ENCODE measurements at places on chromosomes 5 and 9.
A peak's percentile ranks its signal among the peaks of the same experiment; 100 is the strongest.

DNA sequence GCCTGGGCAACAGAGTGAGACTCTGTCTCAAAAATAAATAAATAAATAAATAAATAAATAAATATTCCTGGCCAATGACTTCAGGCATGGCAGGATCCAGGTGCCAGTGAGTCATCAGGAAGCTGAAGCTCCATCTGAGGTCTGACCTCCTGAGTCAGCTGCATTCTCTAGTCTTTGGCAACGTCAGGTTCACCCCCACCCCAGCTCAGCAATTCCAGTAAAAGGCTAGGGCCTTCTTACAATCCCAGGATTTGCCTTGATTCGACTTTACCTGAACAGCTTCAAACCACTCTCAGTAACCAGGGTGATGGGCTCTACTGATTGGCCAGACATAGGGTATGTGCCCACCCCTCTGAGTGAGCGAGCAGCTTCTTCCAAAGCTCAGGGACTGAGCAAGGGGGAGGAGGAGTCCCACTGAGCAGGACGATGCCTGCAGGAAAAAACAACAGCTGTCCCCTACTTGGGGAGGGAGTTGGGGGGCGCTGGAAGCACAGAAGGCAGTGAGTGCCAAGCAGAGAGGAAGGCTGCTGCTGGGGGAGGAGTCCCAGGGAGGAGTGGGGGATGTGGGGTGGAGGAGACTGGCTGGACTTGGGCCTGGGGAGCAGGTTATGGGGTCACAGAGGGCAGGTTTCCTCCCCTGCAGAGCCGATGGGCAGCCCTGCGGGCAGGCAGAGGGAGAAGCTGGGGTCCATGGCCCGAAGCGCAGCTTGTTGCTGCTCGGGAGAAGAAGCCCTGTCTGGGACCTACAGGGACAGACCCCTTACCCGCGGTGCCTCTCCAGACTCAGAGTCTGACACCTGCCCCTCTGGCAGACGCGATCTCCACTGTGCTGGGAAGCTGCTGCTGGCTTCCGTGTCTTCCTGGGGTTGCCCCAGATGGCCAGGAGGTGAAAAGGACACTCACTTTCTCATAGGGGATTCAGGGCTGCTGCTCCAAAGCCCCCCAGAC is 25.9 kb upstream of the UNC5A start:
- DNase-seq: no peak

GRCh38 chr9:84300271-84300670 is 40.3 kb downstream of the SLC28A3 start:
- no peak for DNase-seq

DNA sequence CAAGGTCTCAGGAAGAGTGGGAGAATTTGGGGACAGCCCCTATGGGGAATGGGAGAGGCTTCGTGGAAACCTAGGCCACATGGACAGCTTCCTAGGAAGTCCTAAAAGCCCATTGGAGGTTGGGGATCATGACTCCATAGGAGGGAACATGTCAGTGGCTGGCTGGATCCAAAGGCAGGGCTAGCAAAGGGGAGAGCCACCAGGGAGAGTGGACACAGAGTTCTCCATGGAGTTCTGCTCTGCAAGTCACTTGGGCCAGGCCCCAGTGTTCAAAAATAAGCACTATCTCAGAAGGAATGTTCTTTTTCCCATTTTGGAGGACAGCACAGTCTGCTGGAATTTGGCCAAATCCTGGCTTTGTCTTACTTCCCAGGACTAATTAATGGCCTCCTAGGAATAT is 140.6 kb upstream of the RAD23B start:
- DNase-seq: no peak

- DNase-seq: no peak
Observed at GRCh38 chr9:100554935-100555401, 22.9 kb upstream of the CAVIN4 start.

- DNase-seq: no peak
Observed at GRCh38 chr9:119596703-119597102, 227.5 kb upstream of the BRINP1 start.

- DNase-seq: no peak
Observed at GRCh38 chr5:24598956-24599355, 45.8 kb downstream of the CDH10 start.

DNA sequence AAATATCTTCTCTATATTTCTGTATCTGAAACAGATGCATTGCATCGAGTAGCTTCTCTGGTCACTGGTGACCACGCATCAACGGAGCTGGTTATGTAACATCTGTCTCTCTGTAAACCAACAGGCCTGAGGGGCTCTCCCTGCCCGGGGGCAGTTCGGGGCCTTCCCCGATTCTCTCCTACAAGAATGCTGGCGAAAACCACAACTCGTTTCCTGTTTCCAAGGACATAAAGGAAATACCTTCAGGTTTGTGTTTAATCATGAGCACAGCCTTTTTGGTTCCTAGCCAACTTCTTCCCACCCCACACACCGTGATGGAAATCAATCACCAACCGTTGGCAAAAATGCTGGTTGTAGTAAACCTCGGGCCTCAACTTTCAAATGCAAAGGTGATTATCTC is 25.1 kb downstream of the GDNF start:
- no peak for DNase-seq

DNA sequence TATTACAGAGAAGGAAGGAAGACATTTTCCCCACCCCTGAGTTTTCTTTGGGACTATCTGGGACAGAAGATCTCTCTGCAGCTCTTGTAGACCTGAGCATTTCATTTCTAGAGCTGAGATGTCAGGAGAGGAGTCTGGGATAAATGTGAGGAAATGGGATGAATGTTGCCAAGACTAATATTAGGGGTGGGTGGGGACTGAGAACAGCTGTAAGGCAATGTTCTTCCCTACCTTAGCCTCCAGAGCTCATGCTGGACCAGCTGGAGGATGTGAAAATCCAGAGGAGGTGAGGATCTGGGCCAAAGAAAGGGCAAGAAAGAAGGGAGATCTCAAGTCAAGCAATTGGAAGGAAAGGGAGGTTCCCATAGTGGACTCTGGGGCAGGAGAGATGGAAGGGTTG is 23.1 kb upstream of the FOXD1 start:
- no peak for DNase-seq

GRCh38 chr9:88998503-88998902 is 7.2 kb downstream of the S1PR3 start:
- DNase-seq: no peak

- DNase-seq: peak; percentile 21
Observed at GRCh38 chr9:16626577-16627130, 243.8 kb downstream of the BNC2 start.

DNA sequence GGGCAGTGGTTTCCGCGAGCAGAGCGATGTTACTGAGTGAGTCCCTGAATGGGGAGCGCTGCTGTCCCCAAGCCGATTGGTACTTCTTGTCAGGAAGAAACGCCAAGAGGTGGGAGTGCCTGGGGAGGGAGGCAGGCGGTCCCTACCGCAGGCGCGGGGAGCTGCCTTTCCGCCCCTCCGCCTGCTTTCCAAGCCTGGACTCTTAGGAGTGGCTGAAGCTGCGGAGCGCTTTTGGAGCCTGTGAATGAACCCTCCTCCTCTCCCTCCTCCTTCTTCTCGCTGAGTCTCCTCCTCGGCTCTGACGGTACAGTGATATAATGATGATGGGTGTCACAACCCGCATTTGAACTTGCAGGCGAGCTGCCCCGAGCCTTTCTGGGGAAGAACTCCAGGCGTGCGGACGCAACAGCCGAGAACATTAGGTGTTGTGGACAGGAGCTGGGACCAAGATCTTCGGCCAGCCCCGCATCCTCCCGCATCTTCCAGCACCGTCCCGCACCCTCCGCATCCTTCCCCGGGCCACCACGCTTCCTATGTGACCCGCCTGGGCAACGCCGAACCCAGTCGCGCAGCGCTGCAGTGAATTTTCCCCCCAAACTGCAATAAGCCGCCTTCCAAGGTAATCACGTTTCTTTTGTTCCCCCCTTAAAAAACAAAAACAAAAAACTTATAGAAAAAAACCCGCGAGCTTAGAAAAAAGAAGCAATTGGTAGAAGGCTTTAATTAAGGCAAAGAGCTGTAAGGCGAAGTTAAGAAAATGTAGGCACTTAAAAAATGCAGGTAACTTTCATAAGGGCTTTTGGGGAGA is at the start of gene VCAN:
Gene VCAN, plus strand, starts transcription at position 340 of the 808 bp plus-strand sequence. CDS start 11,775 bp downstream, outside the sequence.
- no peak for DNase-seq

DNA sequence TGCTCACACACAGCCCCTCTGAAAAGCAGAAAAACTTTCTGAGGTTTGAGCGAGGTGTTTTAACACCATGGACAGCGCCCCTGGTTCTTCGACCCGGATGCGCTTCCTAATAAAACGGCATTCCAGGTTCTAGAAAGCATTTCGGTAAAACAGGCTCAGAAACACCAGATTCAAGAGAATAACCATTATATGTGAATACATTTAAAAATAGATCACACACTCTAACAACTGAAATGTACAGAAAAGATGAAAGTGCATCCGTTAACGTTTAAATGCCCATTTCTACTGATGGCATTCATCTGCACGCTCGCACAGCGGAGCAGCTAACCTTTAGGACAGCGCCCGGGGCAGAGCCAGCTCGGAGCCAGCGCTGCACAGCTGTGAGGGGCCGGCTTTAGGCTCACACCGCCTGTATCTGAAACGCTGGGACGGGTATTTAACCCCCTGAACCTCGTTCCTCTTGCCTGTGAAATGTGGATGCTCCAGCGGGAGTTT is 26.3 kb upstream of the TENT4A start:
- DNase-seq: no peak

- peak; percentile 18 for DNase-seq
Observed at GRCh38 chr5:77143998-77144836, 57.1 kb upstream of the ZBED3 start.

GRCh38 chr9:127751269-127752054 is 16.4 kb upstream of the TOR2A start:
- DNase-seq: no peak

GRCh38 chr9:100120286-100120685 is 21.2 kb downstream of the INVS start:
- DNase-seq: no peak

GRCh38 chr5:172050080-172050479 is 43.6 kb upstream of the FBXW11 start:
- no peak for DNase-seq

GRCh38 chr5:150153957-150154617 is 1.6 kb downstream of the PDGFRB start:
- no peak for DNase-seq

DNA sequence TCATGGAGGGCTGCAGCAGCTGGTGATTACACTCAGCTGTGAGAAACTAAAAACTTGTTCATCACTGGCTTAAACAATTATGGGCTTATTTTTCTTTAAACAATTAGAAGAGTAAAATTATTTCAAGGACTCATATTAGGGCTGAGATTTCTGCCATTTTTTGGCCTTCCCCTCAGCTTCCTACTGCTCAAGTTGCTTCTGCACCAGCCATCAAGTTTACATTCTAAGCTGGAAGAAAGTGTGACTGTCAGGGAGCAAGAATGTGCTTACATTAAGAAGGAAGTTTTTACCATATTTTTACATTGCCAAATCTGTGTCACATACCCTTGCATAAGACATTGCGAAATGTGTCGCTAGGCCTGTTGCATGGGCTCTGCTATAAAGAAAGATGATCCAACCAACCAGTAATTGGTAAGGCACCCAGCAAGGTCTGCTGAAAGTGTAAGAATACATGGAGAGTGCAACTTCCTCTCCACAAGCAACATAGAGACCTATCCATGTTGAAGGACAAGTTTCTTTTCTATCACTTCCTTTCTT is 260.3 kb upstream of the CDH10 start:
- DNase-seq: no peak

GRCh38 chr5:1706021-1706420 is 93.6 kb downstream of the MRPL36 start:
- DNase-seq: no peak

DNA sequence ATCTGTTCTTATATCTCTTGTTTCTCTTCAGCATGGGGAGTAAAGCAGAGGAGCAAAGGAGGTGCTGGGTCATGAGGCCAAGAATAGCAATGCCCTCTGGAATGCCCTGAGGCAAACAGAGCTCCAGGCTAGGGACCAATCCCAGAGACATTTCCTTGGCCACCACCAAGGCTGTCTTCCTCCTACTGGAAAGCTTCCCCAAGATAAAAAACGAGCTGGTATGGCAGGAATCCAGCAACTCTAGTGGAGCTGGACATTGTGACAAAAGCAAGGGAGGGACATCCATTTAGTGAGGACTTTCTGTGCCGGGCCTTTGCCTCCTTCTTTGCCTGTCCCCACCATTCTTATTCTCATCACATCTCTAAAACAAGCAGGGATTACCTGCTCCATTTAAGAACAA is 161.6 kb downstream of the ASTN2 start:
- no peak for DNase-seq

DNA sequence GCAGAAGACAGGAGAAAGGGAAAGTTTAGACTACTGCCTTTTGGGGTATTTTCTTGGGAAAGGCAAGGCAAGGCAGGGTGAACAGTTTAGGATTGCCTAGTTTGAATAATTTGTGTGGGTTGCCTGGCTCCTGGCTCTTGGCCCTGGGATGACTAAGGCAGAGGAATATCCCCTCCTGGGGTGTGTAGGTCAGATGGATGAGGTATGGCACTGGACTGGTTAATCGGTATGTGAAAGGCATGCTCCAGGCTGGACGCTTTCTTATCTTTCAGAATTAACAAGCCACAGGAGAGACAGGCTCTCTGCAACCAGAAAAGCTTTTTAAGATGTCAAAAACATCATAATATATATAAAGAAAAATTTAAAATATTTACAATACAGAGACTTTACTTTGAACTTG is 58.6 kb downstream of the STARD4 start:
- no peak for DNase-seq

DNA sequence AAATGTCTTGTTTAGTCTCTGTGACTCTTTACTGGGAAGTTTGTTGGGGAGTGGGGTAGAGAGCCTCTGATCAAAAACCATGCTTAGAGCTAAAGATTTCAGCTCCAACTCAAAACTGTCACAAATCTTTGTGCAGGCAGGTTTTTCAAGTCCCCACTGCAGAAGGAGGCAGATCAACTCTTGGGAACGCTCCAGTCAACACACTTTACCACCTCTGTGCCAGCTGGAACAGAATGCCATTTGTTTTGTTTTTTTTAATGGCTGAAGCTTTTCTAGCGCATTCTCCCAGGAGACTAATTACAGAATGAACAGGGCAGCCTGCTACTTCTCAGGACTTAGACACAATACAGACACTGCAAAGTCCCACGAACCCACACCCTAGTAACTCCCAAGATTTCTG is 17.9 kb upstream of the LHX6 start:
- no peak for DNase-seq

DNA sequence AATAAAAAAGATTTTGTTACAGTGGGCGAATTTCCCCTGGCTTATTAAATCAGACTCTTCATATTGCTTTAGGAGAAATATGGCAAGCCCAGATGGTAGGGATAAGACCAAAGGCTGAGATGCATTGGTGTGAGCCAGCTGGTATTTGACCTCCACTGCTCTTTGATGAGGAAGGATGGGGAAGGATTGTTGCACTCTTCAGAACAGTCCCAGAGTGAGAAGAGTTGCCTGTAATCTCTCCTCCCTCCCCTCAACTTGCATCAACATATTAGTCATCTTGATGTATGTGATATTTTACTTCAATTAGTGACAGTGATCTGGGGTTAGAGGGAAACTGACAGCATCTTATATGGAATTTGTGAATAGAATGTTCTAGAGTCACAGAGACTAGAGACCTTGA is 136.6 kb downstream of the ADAMTS12 start:
- DNase-seq: no peak

- DNase-seq: no peak
Observed at GRCh38 chr5:145976431-145977155, 40.2 kb downstream of the SH3RF2 start.

- DNase-seq: no peak
Observed at GRCh38 chr9:26057050-26057449, 378.8 kb upstream of the TUSC1 start.

GRCh38 chr5:151581347-151581746 is 9.8 kb downstream of the FAT2 start:
- no peak for DNase-seq

Measured in NCI-H2107 (cell line).